ENCODE measurements at places on chromosomes 11 and 22.

DNA sequence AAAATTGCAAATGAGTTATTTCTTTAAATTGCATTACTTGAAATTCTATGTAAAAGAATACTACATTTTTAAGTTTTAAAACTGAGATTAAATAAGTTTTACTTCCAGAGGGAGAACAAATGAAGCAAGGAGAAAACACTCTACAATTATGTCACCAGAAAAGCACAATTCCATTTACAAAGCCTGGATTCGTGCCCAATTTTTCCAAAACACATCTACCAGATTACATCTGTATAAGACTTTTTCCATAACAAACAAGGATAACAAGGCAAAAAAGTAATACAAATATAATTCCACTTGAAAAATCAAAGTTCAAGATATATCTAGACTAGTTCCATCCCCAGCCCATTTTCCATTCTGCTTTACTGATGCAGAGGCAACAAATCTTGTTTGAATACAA lies 40.5 kb downstream of the MTMR2 start:
- DNase-seq = no peak

DNA sequence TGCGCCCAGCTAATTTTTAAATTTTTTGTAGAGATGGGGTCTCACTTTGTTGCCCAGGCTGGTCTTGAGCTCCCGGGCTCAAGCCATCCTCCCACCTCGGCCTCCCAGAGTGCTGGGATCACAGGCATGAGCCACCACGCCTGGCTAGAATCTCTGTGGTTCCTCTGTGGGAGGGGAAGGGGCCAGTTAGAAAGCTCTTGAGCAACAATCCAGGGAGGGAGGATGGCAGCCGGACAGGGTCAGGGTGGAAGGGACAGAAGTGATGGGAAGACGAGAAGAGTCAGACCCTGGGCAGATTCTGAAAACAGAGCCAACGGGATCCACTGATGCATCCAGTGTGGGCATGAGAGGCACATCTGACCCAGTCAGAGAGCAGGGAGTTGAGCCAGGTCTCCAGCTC lies 38.9 kb upstream of the MN1 start:
- no peak for DNase-seq

DNA sequence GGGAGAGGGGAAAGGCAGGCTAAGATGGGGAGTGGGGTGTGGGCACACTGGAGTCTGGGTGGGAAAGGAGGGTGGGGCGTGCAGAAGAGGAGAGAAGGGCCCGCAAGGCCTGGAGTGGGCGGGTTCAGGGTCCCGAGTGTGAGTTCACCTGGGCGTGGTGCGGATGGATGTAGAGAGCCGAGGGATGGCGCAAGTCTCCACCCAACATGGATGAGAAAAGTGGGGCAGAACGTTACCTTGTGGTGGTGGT lies 364 bp upstream of the ABCC8 start:
- DNase-seq = no peak

DNA sequence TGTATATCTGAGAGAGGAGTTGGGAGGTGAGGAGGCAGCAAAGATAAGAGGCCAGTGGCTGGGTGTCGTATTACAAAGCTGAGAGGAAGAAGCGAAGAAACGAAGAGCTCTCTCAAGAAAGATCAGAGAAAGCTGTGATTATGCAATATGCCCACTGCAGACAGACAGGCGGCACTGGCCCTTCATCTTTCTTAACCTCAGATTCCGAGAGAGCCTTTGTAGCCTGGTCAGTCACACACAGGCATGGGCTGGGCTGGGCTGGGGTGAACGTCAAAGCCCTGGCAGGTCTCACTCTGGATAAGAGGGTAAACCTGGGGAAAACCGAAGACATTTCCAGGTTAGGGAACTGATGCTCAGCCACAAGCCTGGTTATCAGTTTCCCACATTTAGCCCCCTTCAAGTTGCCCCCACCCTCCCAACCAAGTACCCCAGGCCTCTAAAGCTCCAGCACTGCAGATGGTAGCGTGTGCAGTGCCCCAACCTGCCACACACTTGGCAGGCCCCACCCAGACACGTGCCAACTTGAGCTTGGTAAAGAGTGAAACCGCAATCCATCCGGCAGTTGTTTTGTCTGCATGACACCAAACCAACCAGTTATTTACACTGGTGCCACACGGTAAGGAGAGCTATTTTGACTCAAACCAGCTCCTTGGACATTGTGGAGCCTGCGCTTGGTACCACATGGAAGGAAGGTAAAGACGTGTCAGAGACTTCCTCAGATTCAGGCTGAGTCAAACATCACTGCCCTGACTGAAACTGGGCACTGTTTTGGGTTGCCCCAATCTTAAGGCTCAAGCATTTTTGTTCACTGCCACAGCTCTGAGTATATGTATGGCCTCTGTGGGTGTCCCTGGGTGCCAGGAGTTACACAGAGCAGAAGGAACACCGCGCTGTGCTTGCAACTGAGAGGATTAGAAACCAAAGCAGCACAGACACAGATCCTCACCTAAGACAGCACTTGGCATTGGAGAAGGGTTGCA lies 135.9 kb downstream of the FDX1 start:
- no peak for DNase-seq

- DNase-seq = peak; percentile 66
Measured at GRCh38 chr22:46754110-46754799, 8.2 kb upstream of the TBC1D22A start.
